ENCODE measurements at places on chromosomes 12 and 14.

GRCh38 chr12:105226219-105226618, 9.8 kb downstream of the APPL2 start:
- DNase-seq: no peak

DNA sequence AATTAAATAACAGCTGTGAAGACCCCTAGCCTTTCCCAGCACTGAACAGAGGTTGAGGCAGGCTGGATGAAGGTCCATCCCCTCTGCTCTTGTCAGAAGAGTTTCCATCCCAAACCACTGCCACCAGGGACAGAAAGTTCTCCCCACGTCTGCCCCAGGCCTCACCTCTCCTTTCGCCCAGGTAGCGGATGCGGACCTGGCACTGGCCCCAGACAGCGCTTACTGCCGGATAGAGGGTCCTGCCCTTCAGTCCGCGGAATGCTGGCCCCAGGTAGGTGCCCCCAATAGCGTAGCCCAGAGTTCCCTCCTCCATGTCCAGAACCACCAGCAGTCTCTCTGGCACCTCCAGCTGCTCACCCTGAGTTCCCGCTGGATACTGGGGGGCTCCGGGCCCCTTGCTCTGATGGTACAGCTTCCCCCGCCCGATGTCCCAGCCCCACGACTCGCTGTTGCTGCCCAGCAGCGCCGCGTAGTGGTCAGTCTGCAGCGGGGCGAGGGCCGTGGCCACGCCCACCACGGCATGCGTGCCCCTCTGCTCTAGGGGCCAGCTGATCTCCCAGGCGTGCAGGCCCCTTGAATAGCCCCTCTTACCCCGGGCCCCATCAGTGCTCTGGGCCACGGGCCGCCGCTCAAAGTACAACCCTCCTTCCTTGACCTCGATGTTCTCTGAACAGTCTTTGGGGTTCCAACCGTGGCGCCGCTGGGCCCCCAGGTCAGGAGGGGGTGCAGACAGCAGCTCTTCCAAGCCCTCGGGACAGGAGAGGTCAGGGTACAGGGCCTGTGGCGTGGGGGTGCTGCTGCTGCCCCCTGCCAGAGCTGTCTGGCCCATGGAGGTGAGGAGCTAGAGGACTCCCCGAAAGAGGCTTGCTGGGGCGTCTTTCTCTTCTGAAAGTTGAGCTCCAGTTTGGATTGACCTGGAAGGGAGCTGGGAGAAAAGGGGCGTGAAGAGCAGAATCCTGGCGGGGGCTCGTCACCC, 742 bp downstream of the SPSB2 start:
- DNase-seq: peak; percentile 85

DNA sequence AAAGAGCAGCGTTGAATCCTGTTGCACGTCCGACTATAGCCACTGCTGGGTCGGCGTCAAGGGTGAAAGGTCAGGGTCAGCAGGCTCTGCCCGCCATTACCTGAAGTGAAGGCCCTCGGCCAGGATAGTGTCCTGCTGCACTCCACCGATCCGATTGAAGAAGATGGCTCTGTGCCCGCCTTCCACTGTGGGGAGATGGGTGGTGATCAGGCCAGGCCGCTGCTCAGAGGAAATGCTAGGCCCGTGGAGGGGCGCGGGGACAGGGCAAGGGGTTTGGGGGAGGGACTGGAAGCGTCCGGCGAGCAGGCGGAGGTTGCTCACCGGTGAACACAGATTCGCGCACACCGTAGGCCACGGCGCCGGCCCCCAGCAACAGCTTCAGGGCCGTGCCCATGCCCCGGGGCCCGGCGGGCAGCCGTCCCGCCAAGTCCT, 352 bp downstream of the PHB2 start:
- no peak for DNase-seq

DNA sequence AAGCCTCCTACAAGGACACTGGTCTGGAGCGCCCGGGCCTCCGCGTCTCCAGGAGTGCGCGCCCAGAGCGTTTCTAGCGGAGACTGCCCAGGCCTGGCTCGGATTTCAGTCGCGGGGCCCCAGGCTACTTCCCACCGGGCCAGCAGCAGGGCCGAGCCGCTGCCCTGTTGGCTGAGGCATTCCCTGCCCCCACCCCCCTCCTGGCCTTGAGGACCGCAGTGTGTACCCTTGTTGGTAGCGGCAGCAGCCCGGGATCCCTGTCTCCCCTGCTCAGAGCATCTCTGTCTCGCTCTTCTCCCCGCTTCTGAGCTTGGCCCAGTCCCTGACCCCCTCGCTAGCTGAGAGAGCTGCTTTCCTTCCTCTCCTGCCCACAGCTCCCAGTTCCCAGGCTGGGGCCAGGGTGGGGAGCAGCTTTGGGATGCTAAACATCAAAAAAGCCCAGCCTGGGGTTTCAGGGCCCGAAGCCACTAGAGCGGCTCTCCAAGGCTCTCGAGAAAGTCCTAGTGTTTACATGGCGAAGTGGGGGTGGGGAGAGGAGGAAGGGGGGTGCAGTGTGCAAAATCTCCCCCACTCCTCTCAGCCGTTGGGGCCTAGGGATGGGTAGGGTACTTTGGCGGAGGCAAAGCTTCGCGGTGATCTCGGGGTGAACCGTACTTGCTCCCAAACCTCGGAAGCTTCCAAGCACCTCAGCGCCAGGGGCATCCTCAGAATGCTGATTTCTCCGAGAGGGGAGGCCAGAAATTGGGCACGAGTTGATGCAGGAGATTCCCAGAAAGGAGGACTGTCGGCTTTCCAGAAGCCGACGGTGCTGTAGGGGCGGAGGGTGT, 6.4 kb downstream of the NKX2-1 start:
- DNase-seq: no peak

DNA sequence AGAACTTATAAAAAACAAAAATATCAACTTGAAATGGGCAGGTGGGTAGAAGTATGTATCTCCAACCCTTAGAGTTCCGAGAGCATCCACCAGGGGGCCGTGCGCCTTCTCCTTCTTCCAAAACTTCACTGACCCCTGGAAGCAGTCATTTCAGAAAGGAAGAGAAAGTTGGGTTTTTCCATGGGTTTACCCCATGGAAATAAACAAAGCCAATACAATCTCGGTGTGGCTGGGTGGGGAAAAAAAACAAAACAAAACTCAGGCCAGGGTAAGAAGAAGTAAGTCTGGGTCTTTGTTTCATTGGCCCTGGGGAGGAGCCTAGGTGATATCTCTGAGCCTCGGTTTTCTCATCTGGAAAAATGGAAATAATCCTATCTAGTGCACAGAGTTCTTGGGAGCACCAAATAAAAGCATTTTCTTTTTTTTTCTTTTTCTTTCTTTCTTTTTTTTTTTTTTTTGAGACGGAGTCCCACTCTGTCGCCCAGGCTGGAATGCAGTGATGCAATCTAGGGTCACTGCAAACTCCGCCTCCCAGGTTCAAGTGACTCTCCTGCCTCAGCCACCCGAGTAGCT, 33.6 kb upstream of the HNF1A start:
- peak; percentile 59 for DNase-seq

Data from activated T-cell treated with anti-CD3 and anti-CD28 coated beads for 48 hours (primary cell).